ENCODE measurements at places on chromosomes 13 and 19. TPM values are rescaled to one million over a fixed set of nuclear protein-coding genes. Genes with fewer than 3 reads are reported as not detected.

GRCh38 chr13:73825143-73825542 lies 309.1 kb downstream of the KLF12 start:
- no peaks in the 10 kb centered on the region for H3K27me3 ChIP-seq
- no peak overlapping the region for H3K27ac ChIP-seq
- no peaks in the 10 kb centered on the region for H3K4me1 ChIP-seq
- no peaks in the 10 kb centered on the region for H3K36me3 ChIP-seq
- H3K4me3 ChIP-seq = no peak overlapping the region

ACER1 gene
- not detected for total RNA-seq

SSBP4 gene
- total RNA-seq = 75.6 TPM

METTL21C gene
- total RNA-seq = not detected

KRTDAP gene
- not detected for total RNA-seq

Data from thyroid gland (tissue), 4 donors.